ENCODE measurements at places on chromosomes 11 and 22. TPM values are rescaled to one million over a fixed set of nuclear protein-coding genes. Genes with fewer than 3 reads are reported as not detected.

OR5J2 gene
- total RNA-seq: not detected

CTSW gene
- 1.7 TPM for total RNA-seq

CFAP300 gene
- not detected for total RNA-seq

LRRN4CL gene
- not detected for total RNA-seq

UCP3 gene
- 0.73 TPM for total RNA-seq

GRCh38 chr11:94647926-94648325 is 80.8 kb downstream of the PIWIL4 start:
- no peak for DNase-seq

All from activated CD4-positive, alpha-beta T cell treated with anti-CD3 and anti-CD28 coated beads for 36 hours (primary cell).